Effector memory CD8-positive, alpha-beta T cell (primary cell): ENCODE measurements at places on chromosomes 6 and 20.

- no peak overlapping the region for H3K27ac ChIP-seq
- H3K4me1 ChIP-seq = peaks cover 13% of the 10 kb centered on the region
- no peak overlapping the region for H3K4me3 ChIP-seq
- no peak for DNase-seq
- no peaks in the 10 kb centered on the region for H3K36me3 ChIP-seq
Measured at GRCh38 chr6:44858998-44859397, 469.1 kb upstream of the RUNX2 start.

- H3K4me3 ChIP-seq = no peak overlapping the region
- H3K4me1 ChIP-seq = no peaks in the 10 kb centered on the region
- no peak for DNase-seq
Measured at GRCh38 chr6:168177103-168177891, 98.3 kb upstream of the FRMD1 start.

DNA sequence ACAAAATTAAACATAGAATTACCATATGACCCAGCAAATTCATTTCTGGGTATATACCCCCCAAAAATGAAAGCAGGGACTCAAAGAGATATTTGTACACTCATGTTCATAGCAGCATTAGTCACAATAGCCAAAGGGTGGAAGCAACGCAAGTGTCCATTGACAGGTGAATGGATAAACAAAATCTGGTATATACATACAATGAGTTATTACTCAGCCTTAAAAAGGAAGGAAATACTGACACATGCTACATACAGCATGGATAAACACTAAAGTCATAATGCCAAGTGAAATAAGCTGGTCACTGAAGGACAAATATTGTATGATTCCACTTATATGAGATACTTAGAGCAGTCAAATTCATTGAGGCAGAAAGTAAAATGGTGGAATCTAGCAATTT, 5.3 kb upstream of the STX11 start:
- H3K27ac ChIP-seq = no peak overlapping the region
- H3K4me3 ChIP-seq = no peak overlapping the region
- no peak for DNase-seq
- H3K27me3 ChIP-seq = no peaks in the 10 kb centered on the region
- H3K4me1 ChIP-seq = peaks cover 9% of the 10 kb centered on the region
- peaks cover 4% of the 10 kb centered on the region for H3K36me3 ChIP-seq

- no peaks in the 10 kb centered on the region for H3K4me1 ChIP-seq
- H3K27ac ChIP-seq = no peak overlapping the region
- H3K27me3 ChIP-seq = no peaks in the 10 kb centered on the region
- H3K4me3 ChIP-seq = no peak overlapping the region
Measured at GRCh38 chr6:138681627-138682026, 91.9 kb upstream of the CCDC28A start.

DNA sequence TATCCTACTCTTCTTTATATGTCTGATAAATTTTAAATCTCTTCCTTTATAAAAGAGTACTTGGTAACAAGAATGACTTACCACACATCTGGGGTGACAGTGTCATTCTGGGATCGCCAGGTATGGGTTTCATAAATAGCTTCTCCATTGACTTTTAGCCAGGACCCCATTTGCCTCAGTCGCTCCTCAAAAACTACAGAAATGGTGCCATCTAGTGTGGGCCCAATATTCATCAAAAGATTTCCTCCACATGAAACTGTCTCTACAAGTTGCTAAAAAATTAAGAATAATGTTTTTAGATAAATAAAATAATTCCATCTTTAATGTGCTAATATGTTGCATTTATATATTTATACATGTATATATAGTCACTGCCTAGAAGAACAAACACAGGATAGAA, 9.7 kb downstream of the FUCA2 start:
- peaks cover 7% of the 10 kb centered on the region for H3K36me3 ChIP-seq
- peaks cover 13% of the 10 kb centered on the region for H3K4me1 ChIP-seq
- DNase-seq = no peak

- DNase-seq = no peak
- no peak overlapping the region for H3K27ac ChIP-seq
- H3K36me3 ChIP-seq = peaks cover 3% of the 10 kb centered on the region
- no peak overlapping the region for H3K4me3 ChIP-seq
- no peaks in the 10 kb centered on the region for H3K27me3 ChIP-seq
Measured at GRCh38 chr6:139311831-139312230, 20.0 kb upstream of the TXLNB start.

DNA sequence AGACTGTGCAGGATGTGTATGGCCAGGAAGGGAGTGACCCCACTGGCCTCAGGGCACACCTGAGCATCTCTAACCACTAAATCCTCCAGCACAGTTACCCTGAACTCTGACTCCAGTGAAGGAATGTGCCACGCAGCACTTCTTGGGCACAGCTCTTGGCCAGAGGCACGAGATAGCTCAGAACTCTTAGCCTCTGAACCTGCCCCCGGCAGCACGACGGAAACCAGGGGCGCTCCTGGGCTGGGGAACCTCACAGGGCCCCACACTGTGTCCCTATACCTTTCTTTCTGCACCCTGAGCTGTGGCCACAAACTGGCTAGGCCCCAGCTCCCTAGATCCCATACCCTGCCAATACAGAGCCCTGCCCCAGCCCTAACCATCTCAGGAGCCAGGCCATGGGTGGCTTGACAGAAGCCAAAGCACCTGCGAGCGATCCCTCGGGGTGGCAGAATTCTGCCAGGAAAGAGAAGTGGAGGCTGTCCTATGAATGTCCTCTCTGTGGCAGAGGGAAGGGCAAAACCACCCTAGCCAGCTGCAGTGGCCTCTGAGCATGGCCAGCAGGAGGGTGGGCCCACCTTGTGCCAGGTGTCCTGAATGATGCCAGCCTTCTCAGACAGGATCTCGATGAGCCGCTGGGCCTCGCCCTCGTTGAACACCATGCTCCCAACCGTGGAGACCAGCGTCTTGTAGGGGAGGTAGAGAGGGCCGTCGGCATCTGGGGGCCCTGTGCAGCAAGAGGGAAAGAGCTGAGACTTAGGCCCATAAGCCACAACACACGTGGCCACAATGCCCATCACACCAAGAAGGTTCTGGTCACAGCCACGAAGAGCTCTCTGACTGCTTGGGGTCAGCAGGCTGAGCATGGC, 39.4 kb downstream of the RRBP1 start:
- no peak overlapping the region for H3K27ac ChIP-seq
- H3K4me3 ChIP-seq = no peak overlapping the region
- H3K36me3 ChIP-seq = peaks cover 12% of the 10 kb centered on the region

DNA sequence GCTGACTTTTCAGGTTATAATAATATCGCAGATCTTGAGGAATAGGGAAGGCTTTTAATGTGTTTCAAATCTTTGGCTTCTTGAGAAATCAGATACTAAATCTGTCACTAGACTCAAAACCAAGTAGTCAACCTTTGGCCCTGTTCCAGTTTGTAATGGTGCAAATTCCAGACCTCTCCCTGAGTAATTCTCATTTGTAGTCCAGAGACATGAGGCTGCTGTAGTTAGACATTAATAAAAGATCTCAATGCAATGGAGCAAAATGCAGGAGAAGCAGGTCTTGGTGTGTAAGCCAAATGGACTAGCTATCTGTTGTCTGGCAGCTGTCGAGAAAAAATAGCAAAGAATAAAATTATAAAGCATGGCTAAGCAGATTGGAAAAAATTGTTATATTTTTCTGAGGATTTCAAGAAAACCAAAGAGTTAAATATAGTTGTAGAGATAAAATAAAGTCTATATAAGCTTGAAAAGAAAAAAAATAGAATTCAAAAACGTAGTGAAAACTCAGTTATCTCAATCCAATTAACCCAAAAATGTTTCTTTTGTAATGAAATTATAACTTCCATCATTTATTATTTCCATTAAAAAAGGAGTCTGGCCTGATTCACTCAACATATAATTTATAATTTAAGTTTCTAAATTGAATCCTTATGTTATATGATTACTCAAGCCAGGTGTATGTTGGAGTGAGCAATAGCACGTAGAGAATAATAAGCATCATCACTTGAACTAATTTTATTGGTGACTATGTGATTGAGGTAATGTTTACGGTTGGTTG, 161.5 kb upstream of the ADGRB3 start:
- H3K27ac ChIP-seq = no peak overlapping the region
- no peaks in the 10 kb centered on the region for H3K4me1 ChIP-seq
- DNase-seq = no peak
- H3K4me3 ChIP-seq = no peak overlapping the region
- no peaks in the 10 kb centered on the region for H3K36me3 ChIP-seq
- no peaks in the 10 kb centered on the region for H3K27me3 ChIP-seq

DNA sequence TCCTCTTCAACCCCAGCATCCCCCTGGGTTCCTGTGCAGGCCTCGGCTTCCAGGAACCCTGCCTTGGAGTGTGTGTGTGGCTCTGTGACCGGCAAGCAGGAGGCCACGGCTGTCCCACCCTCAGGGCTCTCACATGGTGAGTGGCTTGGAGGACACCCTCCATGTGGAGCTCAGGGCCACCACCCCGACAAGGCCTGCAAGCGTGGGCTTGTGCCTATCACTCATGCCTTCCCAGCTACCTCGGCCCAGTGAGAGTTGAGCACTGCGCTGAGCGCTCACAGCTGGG, 76.7 kb downstream of the DACT2 start:
- DNase-seq = no peak
- H3K36me3 ChIP-seq = no peaks in the 10 kb centered on the region
- peaks cover 23% of the 10 kb centered on the region for H3K27me3 ChIP-seq
- no peaks in the 10 kb centered on the region for H3K4me1 ChIP-seq
- H3K4me3 ChIP-seq = no peak overlapping the region

DNA sequence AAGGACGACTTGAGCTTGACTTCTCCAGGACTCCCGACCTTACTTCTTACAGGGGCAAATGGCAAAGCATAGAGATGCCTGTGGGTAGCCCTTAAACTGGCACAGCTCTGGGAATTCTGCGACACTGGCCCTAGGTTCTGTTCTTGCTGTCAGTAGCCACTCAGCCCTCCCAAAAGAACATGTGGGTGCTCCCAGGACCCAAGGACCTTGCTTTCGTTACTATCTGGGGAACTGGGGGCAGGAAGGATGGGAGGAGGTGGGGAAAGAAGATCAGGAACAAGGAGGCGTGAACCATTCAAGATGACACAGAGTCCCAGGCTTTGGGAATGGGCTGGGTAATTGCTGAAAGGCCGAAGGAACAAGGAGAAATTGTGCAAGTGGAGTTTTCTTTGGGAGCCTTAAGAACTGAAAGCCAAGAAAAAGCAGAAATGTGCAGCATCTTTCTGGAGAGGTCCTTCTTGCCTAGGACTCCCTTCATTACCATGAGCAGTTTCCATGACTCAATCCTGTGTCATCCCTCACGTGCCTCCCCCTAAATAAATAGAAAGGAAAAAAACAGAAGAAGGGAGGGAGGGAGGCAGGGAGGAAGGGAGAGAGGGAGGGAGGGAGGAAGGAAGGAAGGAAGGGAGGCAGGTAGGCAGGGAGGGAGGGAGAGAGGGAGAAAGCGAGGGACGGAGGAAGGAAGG, 284.6 kb upstream of the FOXQ1 start:
- no peak overlapping the region for H3K4me3 ChIP-seq
- DNase-seq = no peak
- no peaks in the 10 kb centered on the region for H3K36me3 ChIP-seq
- H3K4me1 ChIP-seq = no peaks in the 10 kb centered on the region

- no peak overlapping the region for H3K27ac ChIP-seq
- H3K4me3 ChIP-seq = no peak overlapping the region
- peaks cover 13% of the 10 kb centered on the region for H3K36me3 ChIP-seq
- DNase-seq = no peak
- H3K4me1 ChIP-seq = peaks cover 27% of the 10 kb centered on the region
Measured at GRCh38 chr6:116568821-116569755, 2.2 kb upstream of the RWDD1 start.

- H3K27me3 ChIP-seq = no peaks in the 10 kb centered on the region
- peak overlapping the region; percentile 70 for H3K4me3 ChIP-seq
- DNase-seq = peak; percentile 82
- H3K27ac ChIP-seq = peak overlapping the region; percentile 85
- peaks cover 36% of the 10 kb centered on the region for H3K4me1 ChIP-seq
Measured at GRCh38 chr6:27890445-27891319, 21.5 kb downstream of the OR2B2 start.

DNA sequence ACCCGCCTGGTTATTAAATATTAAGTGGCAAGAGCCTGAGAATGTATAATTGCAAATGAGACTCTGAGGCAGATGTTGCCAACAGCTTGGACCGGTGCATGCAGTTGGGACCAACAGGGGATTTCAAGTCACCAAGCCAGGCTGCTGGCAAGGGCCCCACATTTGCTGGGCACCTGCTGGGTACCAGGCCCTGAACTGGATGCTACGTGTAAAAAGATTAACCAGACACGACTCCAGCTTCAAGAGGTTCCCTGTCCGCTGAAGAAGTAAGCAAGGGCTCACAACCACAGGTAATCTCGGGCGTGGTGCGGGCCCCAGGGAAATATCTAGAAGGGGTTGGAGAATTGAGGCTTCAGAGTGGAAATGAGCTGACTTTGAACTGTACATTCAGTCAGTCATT, 13.2 kb upstream of the SIRPA start:
- H3K27ac ChIP-seq = no peak overlapping the region
- peaks cover 69% of the 10 kb centered on the region for H3K27me3 ChIP-seq
- no peak overlapping the region for H3K4me3 ChIP-seq

- no peak overlapping the region for H3K27ac ChIP-seq
- DNase-seq = no peak
- H3K4me3 ChIP-seq = no peak overlapping the region
- H3K27me3 ChIP-seq = peaks cover 33% of the 10 kb centered on the region
- H3K36me3 ChIP-seq = peaks cover 31% of the 10 kb centered on the region
Measured at GRCh38 chr20:31606804-31607639, 1.9 kb downstream of the ID1 start.

- H3K4me3 ChIP-seq = no peak overlapping the region
- peaks cover 68% of the 10 kb centered on the region for H3K27me3 ChIP-seq
- DNase-seq = no peak
Measured at GRCh38 chr20:58746620-58747019, 54.0 kb downstream of the NPEPL1 start.

GRCh38 chr6:96784650-96785049, 52.6 kb downstream of the GPR63 start:
- H3K4me1 ChIP-seq = no peaks in the 10 kb centered on the region
- no peak overlapping the region for H3K4me3 ChIP-seq
- no peak for DNase-seq
- H3K27me3 ChIP-seq = peaks cover 13% of the 10 kb centered on the region

GRCh38 chr6:24718449-24719124, 367 bp downstream of the C6orf62 start:
- H3K36me3 ChIP-seq = peaks cover 83% of the 10 kb centered on the region
- peak overlapping the region; percentile 99 for H3K4me3 ChIP-seq

DNA sequence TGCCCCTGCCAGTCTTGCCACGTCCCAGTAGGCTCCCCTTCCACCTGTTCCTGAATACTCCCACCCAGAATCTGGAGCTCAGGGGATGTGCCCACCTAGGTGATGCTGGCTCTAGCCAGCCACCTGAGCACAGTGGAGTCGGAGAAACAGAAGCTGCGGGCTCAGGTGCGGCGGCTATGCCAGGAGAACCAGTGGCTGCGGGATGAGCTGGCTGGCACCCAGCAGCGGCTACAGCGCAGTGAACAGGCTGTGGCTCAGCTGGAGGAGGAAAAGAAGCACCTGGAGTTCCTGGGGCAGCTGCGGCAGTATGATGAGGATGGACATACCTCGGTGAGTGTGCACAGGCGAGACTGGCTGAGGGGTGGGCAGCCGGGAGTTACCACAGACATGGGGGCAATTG, 3.4 kb downstream of the KLC4 start:
- DNase-seq = no peak
- no peak overlapping the region for H3K4me3 ChIP-seq
- H3K36me3 ChIP-seq = peaks cover 37% of the 10 kb centered on the region
- H3K27me3 ChIP-seq = no peaks in the 10 kb centered on the region
- no peak overlapping the region for H3K27ac ChIP-seq
